ENCODE measurements at places on chromosomes 7 and 10. TPM values are rescaled to one million over a fixed set of nuclear protein-coding genes. Genes with fewer than 3 reads are reported as not detected.

GRCh38 chr10:119346095-119346832, 138.9 kb downstream of the GRK5 start:
- no peak for DNase-seq

DNA sequence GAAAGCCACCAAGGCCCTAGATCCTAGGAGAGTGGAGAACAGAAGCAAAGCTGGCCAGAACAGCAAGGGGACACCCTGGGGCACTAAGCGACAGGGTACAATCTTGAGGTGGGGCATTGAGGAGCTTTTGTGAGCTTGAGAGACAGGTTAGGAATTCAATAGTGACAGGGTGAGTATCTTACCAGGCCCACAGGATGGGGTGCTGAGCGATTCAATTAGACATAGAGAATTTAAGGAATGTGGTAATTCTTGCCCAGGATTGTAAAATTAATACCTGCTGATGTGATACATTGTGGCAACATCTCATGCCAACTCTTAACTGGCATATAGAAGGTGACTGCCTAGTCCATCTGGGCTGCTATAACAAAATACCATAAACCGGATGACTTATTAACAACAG, 14.0 kb downstream of the RBP3 start:
- DNase-seq, result no peak

DNA sequence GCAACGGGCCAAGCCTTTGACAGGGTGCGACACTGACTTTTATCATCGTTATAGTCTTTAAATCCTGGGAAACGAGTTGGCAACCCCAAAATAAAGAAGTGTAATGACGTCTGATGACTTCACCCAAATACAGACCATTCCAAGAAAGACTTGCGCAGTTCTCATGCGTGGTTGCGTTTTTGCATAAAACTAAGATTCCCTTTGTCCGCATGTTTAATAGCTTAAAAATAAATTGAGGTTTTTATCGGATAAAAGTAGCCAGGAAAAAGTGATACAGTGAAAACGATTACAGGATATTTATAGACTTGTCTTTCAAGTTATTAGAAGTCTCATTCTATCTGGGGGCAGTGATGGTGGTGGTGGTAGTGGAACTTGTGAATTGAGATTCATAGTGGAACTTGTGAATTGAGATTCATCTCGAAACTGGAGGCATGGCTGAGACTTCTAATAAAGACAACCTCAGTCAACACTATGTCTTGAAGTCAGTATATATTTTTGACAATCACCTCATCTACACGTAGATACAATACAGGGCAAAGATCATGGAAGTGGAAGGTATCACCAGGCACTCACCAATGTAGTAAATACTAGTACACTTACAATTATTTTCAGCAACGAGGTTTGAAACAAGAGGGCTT, 1.2 kb upstream of the NAMPT start:
- no peak for DNase-seq

Gene FAS
- total RNA-seq, result 34.8 TPM

Gene ADAM8
- total RNA-seq, result 78.4 TPM
